ENCODE measurements at places on chromosomes 1 and 21. TPM values are rescaled to one million over a fixed set of nuclear protein-coding genes. Genes with fewer than 3 reads are reported as not detected.
A peak's percentile ranks its signal among the peaks of the same experiment; 100 is the strongest.

TP73 gene
- not detected for total RNA-seq

KLHDC8A gene
- total RNA-seq = not detected

OR2T11 gene
- total RNA-seq = not detected

NUP210L gene
- total RNA-seq = 0.05 TPM

CEP350 gene
- total RNA-seq = 65.3 TPM

DEDD gene
- total RNA-seq = 24.8 TPM

TENT5C gene
- 21.6 TPM for total RNA-seq

OPTC gene
- not detected for total RNA-seq

FCER1G gene
- total RNA-seq = 17.4 TPM

MYBPH gene
- not detected for total RNA-seq

- no peaks in the 10 kb centered on the region for H3K4me1 ChIP-seq
- no peaks in the 10 kb centered on the region for H3K36me3 ChIP-seq
- H3K27me3 ChIP-seq = peaks cover 3% of the 10 kb centered on the region
Observed at GRCh38 chr1:31505911-31506497, 70.3 kb upstream of the TINAGL1 start.

DNA sequence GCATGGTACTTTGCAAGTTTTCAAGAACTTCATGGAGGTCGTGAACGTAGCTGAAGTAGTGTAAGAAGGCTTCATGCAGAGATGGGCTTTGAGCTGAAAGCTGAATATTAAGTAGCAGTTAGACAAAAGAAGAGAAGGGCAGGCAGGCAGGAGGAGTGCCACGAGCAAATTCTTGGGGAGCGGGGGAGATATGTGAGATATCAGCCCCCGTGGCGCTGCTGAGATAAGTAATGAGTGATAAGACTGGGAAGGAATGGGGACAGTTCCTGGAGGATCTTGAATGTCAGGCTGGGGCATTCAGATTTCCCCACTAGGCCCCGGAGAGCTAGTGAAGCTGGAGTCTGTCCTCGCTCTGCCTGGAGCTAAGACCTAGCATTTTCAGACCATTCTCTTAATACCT lies 27.9 kb upstream of the KIRREL1 start:
- peaks cover 11% of the 10 kb centered on the region for H3K27me3 ChIP-seq
- no peak overlapping the region for H3K27ac ChIP-seq
- no peaks in the 10 kb centered on the region for H3K4me1 ChIP-seq
- no peak for DNase-seq

DNA sequence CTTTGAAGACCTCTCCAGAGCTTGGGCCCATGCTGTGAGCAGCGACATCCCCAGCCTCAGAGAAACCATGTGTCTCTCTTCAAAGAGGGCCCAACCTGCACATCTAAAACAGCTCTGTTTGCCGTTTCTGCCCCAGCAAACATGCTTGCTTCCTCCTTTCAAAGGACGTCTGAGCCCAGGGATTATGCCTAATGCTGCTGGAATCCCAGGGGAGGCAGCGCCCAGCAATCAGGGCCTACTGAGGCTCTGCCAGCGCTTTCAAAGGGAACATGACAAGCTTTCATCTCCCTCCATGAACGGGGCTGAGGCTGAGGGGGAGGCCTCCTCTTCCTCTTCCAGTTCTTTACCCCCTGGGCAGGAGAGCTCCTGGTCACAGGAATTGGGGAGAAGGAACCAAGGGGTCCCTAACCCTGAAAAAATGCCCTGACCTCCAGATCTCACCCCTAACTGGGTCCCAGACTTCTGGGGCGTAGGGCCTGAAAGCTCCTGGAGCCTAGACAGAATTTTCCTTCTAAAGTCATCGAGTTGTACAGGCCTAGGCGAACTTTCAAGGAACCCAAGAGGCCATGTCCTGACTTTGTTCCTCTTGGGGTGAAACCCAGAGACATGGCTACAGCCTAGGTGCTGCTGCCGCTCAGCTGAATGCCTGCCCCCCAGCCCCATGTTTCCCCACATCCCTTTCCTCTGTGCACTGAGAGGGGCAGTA lies 13.4 kb upstream of the ASCL5 start:
- H3K4me1 ChIP-seq = no peaks in the 10 kb centered on the region
- no peak overlapping the region for H3K4me3 ChIP-seq
- no peak for DNase-seq
- peaks cover 4% of the 10 kb centered on the region for H3K36me3 ChIP-seq

GRCh38 chr1:175976865-175977642 lies 230.0 kb downstream of the COP1 start:
- DNase-seq = no peak
- H3K4me1 ChIP-seq = no peaks in the 10 kb centered on the region
- no peak overlapping the region for H3K27ac ChIP-seq
- no peaks in the 10 kb centered on the region for H3K27me3 ChIP-seq
- H3K4me3 ChIP-seq = no peak overlapping the region
- H3K36me3 ChIP-seq = peaks cover under 1% of the 10 kb centered on the region

- no peak overlapping the region for H3K4me3 ChIP-seq
- no peak for DNase-seq
- H3K36me3 ChIP-seq = no peaks in the 10 kb centered on the region
- H3K27me3 ChIP-seq = no peaks in the 10 kb centered on the region
Observed at GRCh38 chr21:15713412-15713811, 16.4 kb upstream of the USP25 start.

DNA sequence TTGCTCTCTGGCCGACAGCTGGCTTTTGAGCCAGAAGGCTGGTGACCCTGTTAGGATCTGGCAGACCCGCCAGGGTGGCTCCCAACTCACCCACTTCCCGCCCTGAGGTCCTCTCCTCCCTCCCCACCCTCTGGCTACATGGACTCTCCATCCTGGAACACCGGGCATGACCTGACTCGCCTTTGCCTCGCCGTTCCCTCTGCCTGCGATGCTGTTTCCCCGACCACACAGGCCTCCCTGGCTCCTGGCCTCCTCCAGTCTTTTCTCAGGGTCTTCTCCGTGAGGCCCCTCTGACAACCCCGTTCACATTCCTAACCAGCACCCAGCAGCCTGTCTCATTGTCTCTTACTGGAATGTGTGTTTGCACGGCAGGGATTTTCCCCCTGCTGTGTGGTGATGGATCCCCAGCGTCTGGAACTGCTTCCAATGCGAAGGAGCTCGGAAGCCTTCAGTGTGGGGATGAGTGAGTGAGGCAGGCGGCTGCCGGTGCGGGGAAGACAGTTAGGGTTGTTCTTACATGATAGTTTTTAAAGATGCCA lies 46.0 kb upstream of the POFUT2 start:
- peaks cover 7% of the 10 kb centered on the region for H3K4me1 ChIP-seq
- H3K36me3 ChIP-seq = no peaks in the 10 kb centered on the region
- H3K4me3 ChIP-seq = no peak overlapping the region
- peak; percentile 19 for DNase-seq

GRCh38 chr1:247119600-247120407 lies 15.6 kb upstream of the ZNF669 start:
- no peaks in the 10 kb centered on the region for H3K36me3 ChIP-seq
- DNase-seq = no peak
- no peak overlapping the region for H3K27ac ChIP-seq
- no peaks in the 10 kb centered on the region for H3K4me1 ChIP-seq
- no peak overlapping the region for H3K4me3 ChIP-seq

DNA sequence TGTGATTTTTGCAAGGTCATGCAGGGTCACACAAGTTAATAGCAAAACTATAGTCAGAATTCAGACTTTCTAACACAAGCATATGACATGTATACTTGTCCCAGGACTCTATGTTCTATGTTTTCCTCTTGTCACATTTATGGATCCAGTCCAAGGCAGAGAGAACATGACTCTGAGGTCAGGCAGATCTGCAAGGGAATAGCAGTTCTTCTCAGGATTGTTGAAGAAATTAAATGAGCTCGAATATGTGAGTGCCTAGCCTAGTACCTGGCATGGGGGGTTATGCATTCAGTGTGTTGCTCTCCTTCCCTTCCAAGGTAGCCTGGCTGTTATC lies 9.5 kb upstream of the RPTN start:
- H3K27ac ChIP-seq = no peak overlapping the region
- no peaks in the 10 kb centered on the region for H3K27me3 ChIP-seq
- no peaks in the 10 kb centered on the region for H3K36me3 ChIP-seq
- H3K4me1 ChIP-seq = no peaks in the 10 kb centered on the region

DNA sequence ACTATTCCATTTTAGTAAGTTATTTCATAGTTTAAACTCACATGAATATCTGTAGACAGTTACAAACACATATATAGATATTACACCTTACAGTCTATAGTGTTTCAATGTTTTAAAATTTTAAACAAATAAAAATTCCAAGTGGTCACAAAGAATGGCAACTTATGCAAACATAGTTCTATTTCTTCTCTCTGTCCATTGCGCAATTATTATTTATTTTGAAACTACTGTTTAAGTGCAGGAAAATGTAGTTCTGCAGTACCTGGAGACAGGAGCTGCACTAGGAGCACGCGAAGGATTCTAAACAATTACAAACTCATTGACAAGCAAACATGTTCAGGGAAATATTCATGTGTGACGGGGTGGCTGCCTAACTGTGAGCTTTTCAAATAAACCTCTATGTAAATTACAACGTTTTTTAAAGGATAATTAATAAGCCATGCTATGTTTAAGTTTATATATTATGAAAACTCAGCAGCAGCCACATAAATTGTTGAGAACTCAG lies 312.0 kb upstream of the DUSP10 start:
- no peak overlapping the region for H3K4me3 ChIP-seq
- H3K36me3 ChIP-seq = no peaks in the 10 kb centered on the region
- H3K27me3 ChIP-seq = no peaks in the 10 kb centered on the region
- DNase-seq = no peak
- no peak overlapping the region for H3K27ac ChIP-seq

DNA sequence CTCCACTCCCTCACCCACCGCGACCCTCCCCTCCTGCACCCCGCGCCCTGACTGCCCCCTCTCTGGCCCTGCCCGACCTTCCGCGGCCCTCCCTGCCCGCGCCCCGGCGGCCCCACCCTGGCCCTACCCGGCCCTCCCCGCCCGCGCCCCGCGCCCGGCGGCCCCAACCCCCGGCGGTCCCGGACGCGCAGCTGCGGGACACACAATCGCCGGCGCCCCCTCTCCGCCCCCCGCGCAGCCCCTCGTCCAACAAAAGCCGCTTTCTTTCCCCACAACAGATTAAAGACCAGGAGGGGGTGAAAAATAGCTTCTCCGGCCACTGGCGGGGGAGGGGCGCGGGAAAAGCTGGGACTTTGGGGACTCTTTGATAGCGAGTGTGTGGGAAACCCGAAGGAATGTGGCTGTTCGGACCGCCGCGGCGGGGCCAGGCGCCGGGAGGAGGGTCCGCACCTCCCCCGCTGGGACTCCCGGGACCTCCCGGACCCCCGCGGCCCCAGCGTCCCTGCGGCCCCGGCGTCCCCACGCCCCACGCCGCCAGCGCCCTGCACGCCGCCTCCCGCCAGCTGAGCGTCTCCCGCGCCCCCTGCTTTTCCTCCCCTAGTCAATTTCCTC lies 8.8 kb upstream of the ID3 start:
- peaks cover 9% of the 10 kb centered on the region for H3K4me1 ChIP-seq
- no peak for DNase-seq
- peak overlapping the region; percentile 83 for H3K27ac ChIP-seq
- peak overlapping the region; percentile 75 for H3K4me3 ChIP-seq
- H3K27me3 ChIP-seq = no peaks in the 10 kb centered on the region

DNA sequence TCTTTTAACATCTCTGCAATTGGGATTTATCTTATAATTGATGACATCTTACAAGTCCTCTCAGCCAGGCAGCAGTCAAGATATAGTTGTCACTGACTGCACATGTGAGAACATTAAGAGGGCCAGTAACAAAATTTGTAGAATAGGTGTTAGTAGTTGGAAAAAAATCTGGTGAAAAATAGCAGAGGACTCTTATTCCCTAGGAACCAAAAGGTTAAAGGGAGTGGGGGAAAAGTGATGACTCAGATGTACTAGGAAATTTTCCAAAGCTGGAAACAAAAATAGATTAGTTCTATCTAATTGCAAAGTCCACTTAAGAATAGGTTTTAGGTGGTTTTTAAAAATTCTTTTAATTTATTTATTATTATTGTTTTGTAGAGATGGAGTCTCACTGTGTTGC lies 3.6 kb downstream of the NUP210L start:
- no peak overlapping the region for H3K27ac ChIP-seq
- no peak overlapping the region for H3K4me3 ChIP-seq
- no peaks in the 10 kb centered on the region for H3K27me3 ChIP-seq

DNA sequence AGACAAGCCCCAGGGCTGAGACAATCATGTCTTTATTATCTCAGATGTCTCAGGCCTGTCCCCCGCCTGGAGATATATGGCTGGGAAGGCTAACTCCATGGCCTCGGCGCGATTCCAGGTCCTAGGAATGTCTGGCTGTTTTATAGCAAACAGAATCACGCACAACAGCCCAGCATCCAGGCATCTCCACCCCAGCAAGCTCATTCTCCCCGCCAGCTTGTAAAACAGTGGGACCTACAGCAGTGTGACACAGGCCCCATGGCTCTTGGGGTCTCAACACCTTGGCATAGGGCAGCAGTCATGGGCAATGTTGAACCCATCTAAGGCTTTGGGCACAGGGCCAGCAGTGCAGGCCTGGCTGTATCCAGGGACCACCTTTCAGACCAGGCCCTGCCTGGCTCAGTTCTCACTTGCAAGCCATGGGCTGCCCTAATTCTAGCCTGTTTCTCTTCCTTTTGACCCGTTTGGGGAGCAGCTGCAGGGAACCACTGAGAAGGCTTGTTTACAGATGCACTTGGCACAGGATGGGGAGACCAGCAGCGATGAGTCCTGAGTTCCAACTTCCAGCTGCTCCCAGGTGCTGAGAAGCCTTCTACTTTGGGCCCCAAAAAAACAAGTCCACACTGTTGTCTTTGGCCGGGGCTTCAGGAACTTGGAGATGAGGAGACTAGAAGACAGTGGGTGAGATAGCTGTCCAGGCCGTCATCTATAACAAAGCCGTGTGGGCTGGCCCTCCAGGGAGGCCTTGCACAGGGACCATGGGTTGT lies 34.4 kb downstream of the WNT4 start:
- no peaks in the 10 kb centered on the region for H3K36me3 ChIP-seq
- no peaks in the 10 kb centered on the region for H3K27me3 ChIP-seq
- no peak overlapping the region for H3K27ac ChIP-seq
- no peak overlapping the region for H3K4me3 ChIP-seq
- H3K4me1 ChIP-seq = peaks cover 2% of the 10 kb centered on the region
- DNase-seq = no peak

- no peaks in the 10 kb centered on the region for H3K27me3 ChIP-seq
- DNase-seq = no peak
- no peaks in the 10 kb centered on the region for H3K36me3 ChIP-seq
- no peak overlapping the region for H3K27ac ChIP-seq
- H3K4me1 ChIP-seq = no peaks in the 10 kb centered on the region
Observed at GRCh38 chr1:98077691-98078090, 156.9 kb upstream of the DPYD start.

- no peaks in the 10 kb centered on the region for H3K36me3 ChIP-seq
- H3K4me3 ChIP-seq = no peak overlapping the region
- no peak for DNase-seq
- H3K27me3 ChIP-seq = no peaks in the 10 kb centered on the region
- no peaks in the 10 kb centered on the region for H3K4me1 ChIP-seq
- no peak overlapping the region for H3K27ac ChIP-seq
Observed at GRCh38 chr1:198524556-198524955, 15.9 kb downstream of the ATP6V1G3 start.

DNA sequence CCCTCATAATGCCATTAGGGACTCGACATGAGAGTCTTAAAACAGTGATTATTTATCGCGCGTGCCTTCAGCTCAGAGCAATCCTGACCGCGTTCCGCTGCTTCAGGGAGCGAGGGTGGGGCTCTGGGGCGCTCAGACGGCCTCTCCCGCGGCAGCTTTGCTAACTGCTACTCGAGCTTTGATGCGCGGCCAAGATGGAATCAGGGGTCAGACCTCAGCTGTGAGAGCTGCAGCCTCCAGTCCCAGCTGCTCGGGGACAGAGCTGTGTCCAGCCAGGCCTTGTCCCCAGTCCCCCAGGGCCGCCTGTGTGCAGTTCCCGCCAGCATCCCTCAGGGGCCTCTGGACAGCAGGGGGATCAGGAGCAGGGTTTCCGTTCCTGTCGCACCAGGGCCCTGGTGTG lies 104.6 kb upstream of the TTC34 start:
- no peaks in the 10 kb centered on the region for H3K4me1 ChIP-seq
- H3K27me3 ChIP-seq = peaks cover 4% of the 10 kb centered on the region
- no peaks in the 10 kb centered on the region for H3K36me3 ChIP-seq
- DNase-seq = no peak
- H3K4me3 ChIP-seq = no peak overlapping the region
